NCI-H1930 (cell line): ENCODE measurements at places on chromosomes 6 and 20.

GRCh38 chr20:46400828-46401477, 5.5 kb downstream of the ELMO2 start:
- DNase-seq: no peak

GRCh38 chr20:56004611-56005388, 519 bp downstream of the CBLN4 start:
- DNase-seq: no peak

DNA sequence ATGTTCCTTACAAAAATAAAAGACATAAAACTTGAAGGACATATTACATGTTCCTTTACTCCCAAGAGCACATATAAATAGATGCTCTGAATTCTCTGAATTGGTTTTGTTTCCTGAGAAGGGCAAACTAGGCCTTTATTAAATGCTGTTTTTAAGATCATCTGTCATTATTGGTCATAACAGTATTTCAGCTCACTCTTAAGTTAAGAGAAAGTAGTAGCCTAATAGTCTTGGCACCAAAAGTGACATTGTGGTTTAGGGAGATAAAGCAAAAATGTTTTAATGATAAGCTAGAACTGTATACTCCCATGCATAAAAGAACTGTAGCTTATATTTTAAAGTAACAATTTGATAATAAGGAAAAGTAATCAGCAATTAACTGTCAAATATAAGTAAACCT, 361.1 kb upstream of the PTCHD4 start:
- DNase-seq: no peak

DNA sequence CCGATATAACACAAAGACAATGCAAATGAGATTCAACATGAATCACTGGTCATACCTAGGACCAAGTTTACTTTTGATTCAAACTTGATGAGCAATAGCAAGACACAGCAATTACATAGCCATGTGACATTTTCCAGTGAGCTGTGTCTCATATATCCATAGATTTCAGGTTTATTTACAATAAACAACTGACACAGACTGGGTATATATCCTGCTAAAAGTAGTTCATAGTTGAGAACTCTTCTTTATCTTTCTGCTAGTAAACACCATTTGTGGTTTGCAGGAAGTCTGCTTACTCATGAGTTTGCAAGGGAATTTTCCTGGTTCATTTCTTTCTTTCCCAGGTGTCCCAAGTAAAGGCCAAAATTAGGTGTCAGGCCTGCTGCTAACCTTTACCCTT, 343.4 kb downstream of the KIF16B start:
- DNase-seq: no peak

DNA sequence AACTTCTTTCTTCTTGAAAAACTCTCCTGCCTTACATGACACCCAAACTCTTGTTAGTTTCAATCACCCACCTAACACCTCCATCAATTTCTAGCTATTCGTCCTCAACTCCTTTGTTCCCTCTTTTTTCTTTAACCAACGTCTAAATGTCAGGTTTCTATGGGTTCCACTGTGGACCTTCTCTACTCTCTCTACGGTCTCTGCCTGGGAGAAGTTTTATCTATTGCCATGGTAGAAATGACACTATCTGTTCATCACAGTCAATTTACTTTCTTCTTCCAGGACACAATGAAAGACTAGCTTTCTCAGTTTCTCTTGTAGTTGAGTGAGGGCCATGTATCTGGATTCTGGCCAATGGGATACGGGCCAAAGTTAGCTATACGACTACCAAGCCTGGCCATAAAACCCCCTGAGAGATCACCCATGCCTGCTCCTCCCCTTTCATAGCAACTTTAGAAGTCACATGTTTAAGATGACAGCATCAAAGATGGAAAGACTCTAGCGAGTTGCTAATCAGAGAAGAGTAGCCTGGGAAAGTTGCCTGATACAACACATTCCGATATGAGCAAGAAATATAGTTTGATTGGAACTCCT, 17.9 kb downstream of the RNGTT start:
- DNase-seq: no peak

- DNase-seq: no peak
These were observed 50.2 kb downstream of the NCOA3 start for GRCh38 chr20:47551841-47552240.

DNA sequence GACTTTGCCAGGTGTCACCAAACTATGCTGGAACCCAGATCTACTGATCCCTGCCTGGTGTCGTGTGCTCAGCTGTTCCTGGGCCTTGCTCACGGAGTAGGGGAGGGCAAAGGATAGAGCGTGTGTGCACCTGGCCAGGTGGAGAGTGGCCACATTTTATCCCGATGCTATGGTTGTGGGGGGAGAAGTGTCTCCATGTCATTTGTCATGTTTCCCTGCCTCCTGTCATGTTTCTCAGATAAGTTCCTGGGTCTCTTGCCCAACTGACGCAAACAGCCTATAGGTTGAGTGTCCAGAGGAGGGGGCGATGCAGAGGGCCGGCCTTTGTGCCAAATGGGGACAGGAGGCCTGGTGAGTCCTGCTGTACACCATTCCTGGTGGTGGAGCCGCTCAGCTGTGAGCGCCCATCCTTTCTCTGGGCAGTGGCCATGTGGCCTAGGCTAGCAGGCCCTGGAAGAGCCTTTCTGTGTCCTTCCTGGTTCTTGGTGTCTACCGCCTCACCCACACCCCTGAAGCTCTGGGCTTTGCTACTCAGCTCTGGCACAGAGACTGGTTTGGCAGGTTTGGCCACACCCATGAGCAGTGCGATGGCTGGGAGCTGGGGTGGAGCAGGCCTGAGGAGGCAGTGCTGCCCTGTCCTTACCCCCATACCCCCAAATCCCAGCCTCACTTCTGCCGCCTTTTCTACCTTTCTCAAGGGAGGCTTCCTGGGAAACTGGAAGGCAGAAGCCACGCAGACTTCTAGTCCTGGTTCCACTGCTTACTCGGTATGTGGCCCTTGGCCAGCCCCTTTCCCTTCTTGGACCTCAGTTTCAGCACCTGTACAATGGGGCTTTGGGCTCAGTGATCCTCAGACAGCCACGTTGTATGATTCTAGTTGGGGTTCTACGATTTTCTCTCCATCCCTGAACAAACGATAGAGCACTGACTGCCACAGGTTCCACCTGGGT, 32.3 kb upstream of the EPB41L1 start:
- DNase-seq: no peak

- DNase-seq: no peak
These were observed 209.8 kb downstream of the GJA1 start for GRCh38 chr6:121645100-121645745.

DNA sequence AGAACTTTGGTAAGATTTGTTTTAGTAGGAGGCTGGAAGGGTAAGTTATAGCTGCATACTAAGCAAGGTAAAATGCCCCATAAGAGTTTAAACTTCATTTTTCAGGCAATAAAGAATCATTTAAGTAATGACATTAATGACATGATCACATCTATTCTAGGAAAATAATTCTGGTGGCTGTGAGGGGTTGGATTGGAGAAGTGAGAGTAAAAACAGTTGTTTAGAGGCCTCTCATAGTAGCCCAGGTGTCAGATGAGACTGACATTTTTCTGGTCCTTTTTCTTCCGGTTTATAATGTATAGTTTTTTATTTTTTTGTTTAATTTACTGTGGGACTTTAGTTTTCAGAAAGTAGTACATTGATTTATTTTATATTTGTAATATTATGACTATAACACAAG, 40.8 kb downstream of the ITCH start:
- DNase-seq: no peak

GRCh38 chr6:15260099-15260821, 14.4 kb downstream of the JARID2 start:
- DNase-seq: no peak

DNA sequence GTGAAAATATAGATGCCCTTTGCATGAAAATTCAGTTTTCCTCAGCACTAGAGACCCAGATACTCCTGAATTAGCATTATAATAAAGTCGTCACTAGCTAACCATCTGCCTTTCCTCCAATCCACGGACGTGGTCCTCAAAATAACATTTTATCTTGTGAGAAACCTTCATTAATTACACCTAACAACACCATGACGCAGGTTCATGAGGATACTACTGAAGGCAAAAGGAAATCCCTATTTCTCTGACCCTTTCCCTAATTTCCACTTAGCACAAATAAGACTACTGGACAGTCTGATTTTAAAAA, 1.3 kb upstream of the PNISR start:
- no peak for DNase-seq

DNA sequence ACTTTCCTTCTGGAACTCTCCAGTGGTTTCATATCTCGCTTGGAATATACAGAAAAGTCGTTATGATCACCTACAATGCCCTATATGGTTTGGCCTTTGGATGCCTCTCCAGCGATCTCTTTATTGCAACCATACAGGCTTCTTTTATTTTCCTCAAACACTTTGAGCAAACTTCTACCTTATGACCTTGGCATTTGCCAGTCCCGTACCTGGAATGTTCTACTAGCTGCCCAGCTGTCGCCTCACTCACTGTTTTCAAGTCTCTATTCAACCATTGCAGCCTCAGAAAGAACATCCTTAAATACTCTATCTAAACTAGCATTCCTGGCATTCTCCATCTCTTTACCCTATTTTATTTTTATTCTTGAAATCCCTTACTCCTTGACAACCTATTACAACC, 50.4 kb upstream of the NEDD9 start:
- DNase-seq: no peak

DNA sequence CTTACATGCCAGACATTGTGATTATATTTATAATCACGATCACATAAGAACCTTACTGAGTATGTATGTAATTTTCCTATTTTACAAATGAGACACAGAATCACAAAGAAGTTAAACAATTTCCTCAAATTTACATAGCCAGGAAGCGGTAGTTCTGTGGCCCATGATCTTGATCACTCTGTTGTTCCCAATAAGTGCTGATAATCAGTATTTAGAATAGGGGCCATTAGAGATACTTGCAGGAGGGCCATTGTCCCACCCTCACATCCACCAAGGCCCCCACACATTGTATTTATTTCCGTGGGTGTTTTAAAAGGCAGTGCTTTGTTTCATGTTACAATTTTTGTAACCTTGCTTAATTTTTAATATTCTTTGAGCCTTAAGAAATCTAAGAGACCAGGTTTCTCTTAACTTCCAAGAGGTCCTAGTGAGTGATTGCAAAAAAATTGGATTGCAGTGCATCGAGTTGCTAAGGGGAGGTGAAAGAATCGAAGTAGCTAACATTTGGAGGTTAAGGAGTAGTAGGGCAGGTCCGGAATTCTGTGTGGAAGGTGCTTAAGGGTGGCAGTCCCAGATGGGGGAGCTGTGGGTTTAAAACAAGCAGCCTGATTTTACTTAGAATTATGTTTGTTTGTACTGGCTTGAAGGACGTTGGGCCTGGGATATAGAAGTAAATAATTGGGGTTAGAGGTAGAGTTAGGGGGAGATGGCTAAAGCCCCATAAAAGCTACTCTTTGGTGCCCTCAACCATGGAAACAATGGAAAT, 339.4 kb downstream of the CDKAL1 start:
- DNase-seq: no peak

GRCh38 chr20:33291830-33292355, 8.9 kb downstream of the BPIFB1 start:
- DNase-seq: peak; percentile 43

- no peak for DNase-seq
These were observed 31.1 kb upstream of the CARMIL1 start for GRCh38 chr6:25248123-25248522.

GRCh38 chr6:131139599-131139998, 4.3 kb downstream of the AKAP7 start:
- DNase-seq: no peak

DNA sequence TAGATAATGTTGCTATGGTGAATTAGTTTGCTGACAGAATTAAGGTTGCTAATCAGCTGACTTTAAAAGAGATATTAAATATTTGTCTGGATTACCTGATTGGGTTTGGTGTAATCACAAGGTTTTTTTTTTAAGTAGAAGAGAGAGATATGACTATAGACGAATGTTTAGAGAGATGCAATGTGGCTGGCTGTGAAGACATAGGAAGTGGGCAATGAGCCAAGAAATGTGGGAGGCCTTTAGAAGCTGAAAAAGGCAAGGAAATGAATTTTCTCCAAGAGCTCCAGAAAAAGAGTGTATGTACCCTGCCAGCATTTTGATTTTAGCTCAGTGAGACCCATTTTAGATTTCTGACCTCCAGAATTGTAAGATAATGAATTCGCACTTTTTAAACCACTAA, 598.3 kb downstream of the PKHD1 start:
- no peak for DNase-seq

DNA sequence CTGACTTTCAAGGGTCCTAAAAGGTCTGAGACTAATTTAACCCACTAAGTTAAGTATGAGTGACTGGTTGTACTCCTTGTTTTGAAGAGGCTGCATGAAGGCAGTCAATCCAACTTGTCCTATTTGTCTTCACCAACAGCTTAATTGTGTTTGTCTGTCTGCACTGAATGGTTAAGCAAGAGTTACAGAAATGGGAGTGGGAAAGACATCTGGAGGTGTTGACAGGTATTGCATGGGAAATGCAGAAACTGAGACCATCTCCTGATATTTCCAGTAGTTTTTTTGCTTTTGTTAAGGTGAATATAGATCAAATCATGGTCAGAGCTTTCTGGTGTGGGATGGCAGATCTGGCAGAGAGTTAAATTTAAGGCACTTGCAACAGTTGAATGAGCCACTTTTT, 6.5 kb downstream of the FUT9 start:
- no peak for DNase-seq

DNA sequence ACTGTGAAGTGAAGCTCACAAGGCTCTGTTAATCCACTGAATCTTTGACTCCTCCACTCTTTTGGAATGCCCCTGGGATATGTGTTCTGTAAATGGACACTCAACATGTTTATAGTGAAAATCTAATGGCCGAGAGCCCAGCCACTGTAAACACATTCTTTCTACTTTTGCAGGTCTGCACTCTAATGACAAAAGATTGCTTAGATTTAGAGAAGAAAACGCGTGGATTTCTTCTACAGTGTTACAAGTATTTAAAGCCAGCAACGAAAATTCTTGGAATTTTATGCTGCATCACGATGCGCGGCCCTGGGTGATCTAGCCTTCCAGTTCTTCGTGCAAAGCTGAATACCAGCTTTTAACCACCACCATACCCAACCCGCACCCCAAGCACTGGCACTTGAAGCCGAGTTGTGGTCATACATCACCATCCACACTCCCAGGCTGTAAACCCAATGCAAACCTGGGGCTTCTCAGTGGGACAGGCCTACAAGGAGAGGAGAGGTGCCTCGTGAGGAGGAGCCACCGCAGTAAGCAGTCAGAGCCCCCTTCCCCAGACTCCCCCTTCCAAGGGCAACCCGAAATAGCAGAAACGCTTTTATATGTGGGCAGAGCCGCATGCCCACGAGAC, 3.7 kb upstream of the FOXO3 start:
- DNase-seq: no peak

GRCh38 chr6:130779658-130780033, 47.6 kb upstream of the SMLR1 start:
- no peak for DNase-seq

GRCh38 chr20:1569415-1569881, 11.9 kb upstream of the SIRPD start:
- DNase-seq: no peak

GRCh38 chr20:47724396-47724795, 60.9 kb downstream of the SULF2 start:
- no peak for DNase-seq

GRCh38 chr20:34995192-34995591, 39.5 kb downstream of the MYH7B start:
- no peak for DNase-seq

GRCh38 chr20:12482661-12483060, 526.1 kb upstream of the SPTLC3 start:
- no peak for DNase-seq

GRCh38 chr20:39021748-39022147, 59.6 kb downstream of the DHX35 start:
- no peak for DNase-seq

GRCh38 chr20:21189761-21190523, 64.1 kb downstream of the KIZ start:
- DNase-seq: peak; percentile 95
